ENCODE measurements at places on chromosomes 7 and 10.

DNA sequence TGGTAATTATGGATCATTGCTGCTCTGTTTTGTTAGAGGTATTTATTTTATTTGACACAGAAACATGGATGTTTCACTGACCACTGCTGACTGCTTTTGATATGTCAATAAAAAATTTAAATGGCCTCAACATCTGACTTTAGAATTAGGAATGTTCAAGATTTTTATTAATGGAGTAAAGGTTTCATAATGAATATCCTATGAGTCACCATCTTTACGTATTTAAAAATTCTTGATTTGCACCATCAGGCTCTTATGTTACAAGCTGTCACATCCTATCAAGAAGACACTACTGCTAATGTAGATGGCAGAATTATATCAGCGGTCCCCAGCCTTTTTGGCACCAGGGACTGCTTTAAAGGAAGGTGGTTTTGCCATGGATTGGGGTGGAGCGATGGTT lies 578.7 kb upstream of the NRP1 start:
- DNase-seq = no peak

- no peak for DNase-seq
Measured at GRCh38 chr10:114258274-114258840, 19.3 kb downstream of the VWA2 start.

DNA sequence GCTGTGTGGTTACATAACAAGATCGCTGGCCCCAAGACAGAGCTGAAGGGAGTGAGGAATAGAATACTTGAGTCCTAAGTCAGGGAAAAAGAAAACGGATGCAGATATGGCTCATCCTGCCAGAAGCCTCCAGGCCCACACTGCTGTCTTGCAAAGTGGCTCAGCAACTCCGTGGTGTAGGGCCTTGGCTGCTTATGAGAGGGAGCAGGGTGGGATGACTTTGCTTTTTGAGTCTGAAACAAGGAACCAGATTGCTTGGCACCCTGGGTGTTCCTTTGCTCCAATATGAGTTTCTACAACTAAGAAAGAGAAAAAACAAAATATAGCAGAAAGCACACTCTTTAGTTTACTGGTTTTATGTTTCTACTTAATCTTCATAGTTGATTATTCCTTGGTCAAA lies 193.8 kb upstream of the WDR11 start:
- DNase-seq = no peak

GRCh38 chr7:50512384-50512783 lies 52.8 kb downstream of the DDC start:
- DNase-seq = no peak

DNA sequence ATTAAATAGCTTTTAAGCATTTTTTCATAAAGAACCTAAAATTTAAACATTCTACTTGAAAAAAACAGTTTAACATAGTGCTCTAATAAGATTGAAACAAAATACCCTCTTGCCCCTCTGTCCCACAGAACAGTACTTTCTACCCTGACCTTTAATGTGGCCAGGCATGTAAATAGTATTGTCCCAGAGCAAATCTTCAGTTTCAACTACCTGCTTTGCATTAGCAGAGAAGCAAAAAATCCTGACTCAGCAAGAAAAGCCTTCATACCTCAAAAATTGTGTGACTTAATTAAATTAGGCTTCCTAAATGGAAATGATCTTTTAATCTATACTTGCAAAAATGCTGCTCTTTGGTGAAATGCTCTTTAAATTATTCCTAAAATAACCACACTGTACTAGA lies 237.4 kb upstream of the AOAH start:
- no peak for DNase-seq

- no peak for DNase-seq
Measured at GRCh38 chr10:3476640-3477448, 304.3 kb upstream of the PITRM1 start.

GRCh38 chr10:43585046-43585445 lies 10.6 kb upstream of the ZNF239 start:
- DNase-seq = no peak

Measured in NCI-H1930 (cell line).